IMR-90 (cell line): ENCODE measurements at places on chromosomes 1 and 21.
A peak's percentile ranks its signal among the peaks of the same experiment; 100 is the strongest.

DNA sequence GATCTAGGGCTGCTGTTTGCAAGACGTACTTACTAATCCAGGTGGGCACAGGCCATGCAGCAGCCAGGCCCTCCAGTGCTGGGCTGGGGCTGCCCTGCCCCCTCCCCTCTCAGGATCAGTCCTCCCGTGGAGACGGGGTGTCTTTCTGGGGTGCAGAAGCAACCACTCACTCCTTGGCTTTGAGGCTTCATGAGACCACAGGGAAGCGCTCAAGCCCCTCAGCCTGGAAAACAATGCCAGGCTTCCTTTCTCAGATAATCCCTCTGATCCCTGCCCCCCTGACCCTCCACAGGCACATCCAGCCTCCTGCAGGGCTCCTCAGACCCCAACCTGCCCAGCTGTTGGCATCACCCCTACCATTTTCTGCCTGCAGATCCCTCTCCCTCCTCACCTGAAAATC lies 13.9 kb upstream of the C2CD2 start:
- no peak for DNase-seq

DNA sequence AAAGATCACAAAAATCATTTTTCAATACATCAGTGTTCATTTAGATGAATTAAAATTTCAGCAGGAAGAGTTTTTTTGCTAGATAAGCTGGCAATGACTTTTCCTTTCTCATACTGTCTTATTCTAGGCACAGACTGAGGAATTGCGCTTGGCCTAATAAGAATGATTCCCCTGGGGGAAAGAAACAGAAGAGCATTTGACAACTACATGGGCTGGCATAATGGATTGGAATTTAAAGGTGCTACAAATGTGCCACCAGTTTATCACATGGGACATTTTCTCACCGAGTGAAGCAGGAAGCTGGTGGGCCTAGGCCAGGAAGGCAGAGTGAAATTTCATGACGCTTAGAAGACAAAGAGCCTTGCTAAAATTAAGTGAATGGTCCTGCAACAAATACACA lies 39.3 kb downstream of the CDKN2C start:
- DNase-seq = no peak

GRCh38 chr1:2466958-2467554 lies 9.0 kb upstream of the PLCH2 start:
- DNase-seq = no peak

GRCh38 chr1:209427811-209428210 lies 155.7 kb upstream of the CAMK1G start:
- DNase-seq = no peak

- no peak for DNase-seq
These were observed 77.1 kb downstream of the TOMM20 start for GRCh38 chr1:235051521-235051920.

DNA sequence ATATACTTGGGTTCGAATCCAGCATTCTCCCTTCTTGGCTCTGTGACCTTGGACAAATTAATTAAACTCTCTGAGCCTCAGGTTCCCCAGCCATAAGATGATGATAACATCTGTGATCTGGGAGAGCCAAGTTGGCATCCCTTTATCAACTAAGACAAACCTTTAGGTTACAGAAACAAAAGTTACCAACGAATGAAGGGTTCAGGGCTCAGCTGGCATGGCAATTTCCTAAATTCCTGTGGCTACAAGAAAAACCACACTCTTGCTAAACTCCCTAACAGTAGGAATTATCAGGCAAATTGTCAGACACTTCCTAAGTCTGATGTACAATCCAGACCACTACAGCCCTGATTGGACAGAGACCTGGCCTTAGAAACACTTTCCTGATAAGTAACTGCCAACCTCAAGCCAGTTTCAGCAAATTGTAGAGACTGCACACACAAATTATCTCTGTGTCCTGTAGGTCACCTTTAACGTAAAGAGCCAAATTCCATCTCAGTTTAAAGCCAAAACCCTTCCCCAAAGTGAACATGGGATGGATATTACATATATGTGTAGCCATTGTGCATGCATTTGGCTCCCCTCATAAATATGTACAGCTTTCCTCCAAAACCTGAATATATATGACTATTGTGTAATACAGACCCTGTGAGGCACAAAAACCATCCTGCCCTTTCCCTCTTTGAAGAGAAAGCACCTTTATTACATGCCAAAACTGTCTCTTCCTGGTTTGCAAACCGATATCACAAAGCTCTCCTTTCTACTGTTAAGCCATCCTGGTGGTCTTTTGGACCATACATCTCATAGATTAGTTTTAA lies 39.5 kb upstream of the EDARADD start:
- DNase-seq = no peak

DNA sequence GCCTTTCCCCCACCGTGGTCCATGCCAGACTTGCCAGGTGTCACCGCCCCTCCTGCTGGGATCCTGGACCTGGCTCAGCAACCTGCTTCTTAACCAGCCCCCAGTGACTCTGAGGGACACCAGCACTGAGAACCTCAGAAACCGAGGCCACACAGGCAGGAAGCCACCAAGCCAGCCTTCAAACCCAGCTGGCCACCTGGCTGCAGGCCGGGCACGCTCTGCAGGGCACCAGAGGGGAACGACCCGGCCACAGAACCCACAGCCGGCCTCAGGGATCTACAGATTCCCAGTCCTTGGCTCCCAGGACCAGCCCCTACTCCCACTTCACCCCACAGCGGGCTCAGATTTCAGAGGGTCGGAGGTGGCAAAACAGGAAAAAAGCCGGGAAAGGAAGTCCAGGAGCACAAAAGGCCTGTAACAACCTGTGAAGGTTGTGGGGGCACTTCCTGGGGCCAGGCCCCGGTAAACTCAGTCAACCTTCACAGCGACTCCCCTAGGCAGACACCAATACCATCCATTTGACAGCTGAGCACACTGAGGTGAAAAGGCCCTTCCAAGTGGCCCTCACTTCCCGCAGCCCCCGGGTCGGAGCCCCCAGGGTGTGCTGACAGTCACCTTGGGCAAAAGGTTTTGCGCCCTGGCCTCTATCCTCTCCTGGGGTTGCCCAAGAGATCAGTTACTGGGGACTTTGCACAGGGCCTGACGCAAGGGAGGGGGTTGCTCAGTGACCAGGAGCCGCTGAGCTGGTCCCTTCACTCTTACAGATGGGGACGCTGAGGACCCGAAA lies 14.1 kb downstream of the RUNX3 start:
- DNase-seq = no peak

DNA sequence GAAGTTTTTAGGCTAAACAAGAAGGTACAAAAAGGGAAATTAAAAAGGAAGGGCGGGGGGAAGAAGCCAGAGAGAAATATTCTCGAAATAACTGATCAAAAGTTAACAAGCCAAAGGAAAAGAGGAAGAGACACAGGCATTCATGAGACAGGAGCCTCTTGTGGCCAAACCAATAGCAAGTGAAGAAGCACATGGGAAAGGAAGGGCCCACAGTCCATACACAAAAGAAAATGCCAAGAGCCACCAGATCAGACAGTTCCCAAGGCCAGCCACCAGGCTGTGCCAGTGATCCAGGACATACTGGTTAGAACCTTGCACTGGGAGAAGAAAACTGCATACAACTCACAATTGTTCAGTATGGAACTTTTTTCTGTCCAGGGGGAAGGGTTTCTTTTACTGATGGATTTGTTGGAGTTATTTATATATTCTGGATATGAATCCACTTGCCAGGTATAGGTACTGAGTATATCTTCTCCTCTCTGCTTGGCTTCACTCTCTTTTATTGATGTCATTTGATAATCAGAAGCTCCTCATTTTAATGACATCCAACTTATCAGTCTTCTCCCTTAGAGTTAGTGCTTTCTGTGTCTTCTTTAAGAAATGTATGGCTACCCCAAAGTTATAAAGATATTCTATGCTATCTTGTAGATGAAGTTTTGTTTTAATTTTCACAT lies 76.8 kb downstream of the CD46 start:
- peak; percentile 82 for DNase-seq

GRCh38 chr1:38138498-38139233 lies 92.1 kb upstream of the POU3F1 start:
- DNase-seq = peak; percentile 97

DNA sequence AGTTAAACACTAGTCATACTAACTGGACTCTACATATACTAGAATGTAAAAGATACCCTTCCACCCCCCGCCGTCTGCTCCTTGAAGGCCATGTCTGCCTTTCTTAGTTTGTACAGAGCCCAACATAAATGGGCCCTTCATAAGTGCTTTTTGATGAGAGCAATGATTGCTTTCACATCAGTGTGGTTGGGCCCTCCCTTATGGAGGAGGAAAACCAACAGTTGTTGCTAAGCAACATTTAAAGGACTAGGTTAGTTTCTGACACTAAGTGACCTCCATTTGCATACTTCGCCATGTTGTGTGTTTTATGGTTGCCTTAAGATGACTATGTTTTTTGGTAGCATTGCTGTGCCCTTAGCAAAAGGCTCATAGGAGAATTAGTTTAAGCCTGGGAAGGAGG lies 182.0 kb upstream of the SGIP1 start:
- no peak for DNase-seq

DNA sequence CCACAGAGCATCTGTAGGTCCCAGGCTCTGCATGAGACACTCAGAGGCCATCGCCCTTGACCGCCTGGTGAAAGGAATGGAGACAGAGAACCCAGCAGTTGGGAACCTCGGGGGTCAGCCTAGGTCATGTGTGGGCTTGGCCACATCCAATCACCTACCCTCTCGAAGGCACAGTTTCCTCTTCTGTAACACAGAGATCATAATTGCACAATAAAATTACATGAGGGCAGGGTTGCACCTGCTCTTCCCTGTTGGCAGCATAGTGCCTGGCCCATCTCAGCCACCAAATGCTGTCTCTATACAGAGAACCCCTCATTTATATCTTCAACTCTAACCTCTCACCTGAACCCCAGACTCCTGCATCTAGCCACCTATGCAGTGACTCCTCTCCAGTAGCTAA lies 418.1 kb upstream of the VAMP3 start:
- no peak for DNase-seq

GRCh38 chr21:37986751-37987399 lies 70.6 kb upstream of the KCNJ6 start:
- no peak for DNase-seq

GRCh38 chr1:224767676-224768075 lies 151.6 kb downstream of the CNIH3 start:
- no peak for DNase-seq

DNA sequence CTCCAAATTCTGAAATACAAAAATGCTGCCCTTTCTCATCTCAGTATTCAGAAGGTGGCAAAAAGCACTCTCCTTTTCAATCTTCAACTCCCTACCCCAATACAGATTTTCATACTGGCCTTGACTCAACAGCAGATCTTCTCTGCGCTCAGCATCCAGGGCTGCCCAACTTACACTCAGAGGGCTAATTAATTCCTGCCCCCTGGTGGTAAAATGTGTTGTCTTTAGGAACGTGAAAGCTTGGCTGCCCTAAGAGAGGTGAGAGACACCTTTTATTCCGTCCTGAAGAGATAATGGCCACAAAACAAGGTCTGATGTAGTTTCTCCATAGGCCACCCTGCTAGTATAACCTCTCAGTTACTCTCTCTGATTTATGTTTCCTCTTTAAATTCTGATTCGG lies 25.0 kb downstream of the KRTAP24-1 start:
- DNase-seq = no peak

DNA sequence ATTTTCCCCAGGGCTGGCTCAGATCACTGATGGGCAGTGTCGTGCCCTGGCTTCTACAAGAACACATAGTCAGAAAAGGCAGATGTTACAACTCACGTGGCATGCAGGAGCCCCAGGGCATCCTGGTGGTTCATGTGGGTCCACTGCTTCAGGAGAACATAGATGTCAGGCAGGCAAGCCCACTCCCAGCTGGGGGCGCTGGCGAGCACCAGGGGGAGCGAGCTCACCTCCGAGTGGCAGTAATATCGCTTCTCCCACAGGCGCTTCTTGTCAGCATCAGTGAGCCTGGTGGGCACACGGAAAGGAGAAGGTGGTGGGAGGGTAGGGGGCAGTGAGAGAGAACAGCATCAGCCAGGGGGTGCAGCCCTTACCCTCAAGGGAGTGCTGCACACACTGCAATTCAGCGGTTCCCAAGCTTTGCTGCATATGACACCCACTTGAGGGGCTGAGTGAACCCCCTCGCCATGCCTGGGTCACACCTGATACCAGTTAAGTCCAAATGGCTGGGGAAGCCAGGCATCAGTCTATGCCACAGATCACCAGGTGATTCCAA lies 34.3 kb upstream of the PPP1R15B start:
- DNase-seq = peak; percentile 27

DNA sequence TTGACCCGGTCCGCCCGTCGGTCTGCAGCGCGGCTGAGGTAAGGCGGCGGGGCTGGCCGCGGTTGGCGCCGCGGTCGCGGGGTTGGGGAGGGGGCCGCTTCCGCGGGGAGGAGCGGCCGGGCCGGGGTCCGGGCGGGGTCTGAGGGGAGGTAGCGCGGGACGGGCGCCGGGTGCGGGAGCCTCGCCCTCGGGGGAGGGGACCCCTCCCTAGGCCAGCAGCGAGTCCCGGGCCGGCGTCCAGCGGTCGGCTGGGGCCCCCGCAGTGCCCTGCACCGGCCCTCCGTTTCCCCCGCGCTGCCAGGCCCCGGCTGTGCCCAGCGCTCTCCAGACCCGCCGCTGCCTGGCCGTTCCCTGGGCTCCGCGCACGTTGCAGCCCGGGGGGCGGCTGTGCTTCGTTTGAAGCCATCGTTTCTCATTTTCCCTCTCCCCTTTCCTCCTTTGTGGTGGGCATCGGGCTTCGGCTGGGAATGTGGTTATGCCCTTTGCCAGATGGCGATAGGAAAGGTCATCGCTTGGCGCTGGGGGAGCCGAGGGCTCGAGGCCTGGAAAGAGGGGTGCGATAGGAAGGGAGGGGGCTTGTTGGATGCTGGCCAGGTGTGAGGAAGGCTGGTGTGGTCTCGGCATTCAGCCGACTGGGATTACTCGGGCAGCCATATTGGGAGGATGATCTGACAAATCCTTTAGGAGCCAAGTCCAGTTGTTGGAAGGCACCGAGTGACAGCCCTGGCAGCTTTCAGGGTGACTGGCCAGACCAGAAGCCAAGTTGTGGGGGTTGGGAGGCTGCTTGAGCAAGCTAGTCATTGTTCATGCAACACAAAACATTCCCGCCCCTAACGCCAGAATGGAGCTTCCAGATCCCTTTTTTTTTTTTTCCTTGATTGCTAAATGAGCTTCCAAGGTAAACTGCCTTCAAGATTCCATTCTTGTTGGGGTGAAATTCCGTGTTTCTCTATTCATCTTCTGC lies 753 bp downstream of the KIF1B start:
- peak; percentile 91 for DNase-seq

DNA sequence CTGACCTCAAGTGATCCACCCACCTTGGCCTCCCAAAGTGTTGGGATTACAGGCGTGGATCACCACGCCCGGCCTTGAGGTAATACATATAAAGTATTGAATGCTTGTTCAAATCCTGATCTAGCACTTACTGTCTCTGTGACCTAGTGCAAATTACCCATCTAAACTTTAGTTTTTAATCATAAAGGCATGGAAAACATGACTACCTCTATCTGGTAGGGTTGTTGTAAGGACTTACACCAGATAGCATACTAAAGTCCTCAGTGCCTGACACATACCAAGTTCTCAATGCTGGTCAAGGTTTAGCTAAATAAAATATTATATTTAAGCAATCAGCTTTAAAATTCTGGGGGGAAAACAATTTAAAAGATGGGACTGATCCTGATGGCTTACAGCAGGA lies 38.3 kb downstream of the RAB3GAP2 start:
- DNase-seq = no peak

- DNase-seq = no peak
These were observed 32.2 kb upstream of the IL20 start for GRCh38 chr1:206833106-206833680.
